ENCODE measurements at places on chromosomes 13 and 19.

DNA sequence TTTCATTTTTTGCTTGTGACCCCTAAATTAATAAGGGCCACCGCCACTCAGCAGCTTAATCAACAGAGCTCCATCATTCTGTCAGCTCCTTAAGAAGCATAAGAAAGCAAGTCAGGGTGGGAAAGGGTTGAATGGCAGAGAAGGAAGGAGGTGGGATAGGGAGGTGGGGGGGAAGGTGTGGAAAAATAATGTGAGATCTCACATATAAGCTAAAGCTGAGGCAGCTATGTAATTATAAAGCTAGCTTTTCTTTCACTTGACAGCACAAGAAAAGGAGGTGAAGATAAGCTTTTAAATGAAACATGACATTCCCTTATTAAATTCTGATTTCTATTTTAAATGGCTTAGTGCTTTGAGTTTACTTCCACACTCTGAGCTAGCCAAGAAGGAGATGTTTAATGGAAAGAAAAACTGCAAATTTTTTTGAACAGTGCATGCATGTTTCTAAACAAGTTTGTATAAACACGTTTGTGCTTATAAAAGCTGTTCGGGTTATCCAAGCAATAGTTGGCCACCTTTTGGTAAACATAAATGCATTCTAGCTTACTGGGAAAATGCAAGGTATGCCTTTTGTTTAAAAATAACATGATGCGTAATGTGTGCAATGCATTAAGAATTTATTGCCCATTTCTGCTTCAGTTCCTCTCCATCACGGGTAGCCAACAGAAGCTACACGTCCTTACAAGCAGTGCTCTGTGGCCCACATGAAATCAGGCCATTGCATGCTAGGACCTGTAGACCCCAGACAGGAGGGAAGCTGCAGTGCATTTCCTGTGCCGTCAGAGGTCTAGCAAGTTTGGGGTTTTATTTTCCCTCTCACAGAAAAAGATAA is 96.2 kb downstream of the LHFPL6 start:
- no peak for DNase-seq

DNA sequence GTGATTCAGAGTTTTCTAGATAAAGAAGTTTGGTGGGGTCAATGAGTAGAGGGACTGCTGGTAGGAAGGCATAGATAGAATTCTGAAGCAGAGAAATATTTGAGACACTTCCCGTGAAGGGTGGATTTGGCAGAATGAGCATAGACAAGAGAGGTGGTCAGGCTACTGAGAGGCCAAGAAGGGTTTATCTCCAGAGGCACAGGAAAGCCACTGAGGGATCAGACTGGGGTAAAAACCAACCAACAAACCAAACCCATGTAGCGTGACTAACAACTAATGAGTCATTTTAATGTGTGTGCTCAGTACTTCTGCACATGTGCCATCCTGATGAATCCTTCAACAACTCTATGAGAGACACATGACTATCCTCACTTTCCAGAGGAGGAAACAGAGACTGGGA is 60.0 kb upstream of the SERP2 start:
- DNase-seq: no peak

- no peak for DNase-seq
These were observed 316.2 kb downstream of the ENOX1 start for GRCh38 chr13:43470610-43471009.

GRCh38 chr19:55620410-55621204 is 3.8 kb downstream of the ZNF784 start:
- DNase-seq: no peak

GRCh38 chr19:2495130-2495641 is 19.3 kb downstream of the GADD45B start:
- no peak for DNase-seq

- peak; percentile 49 for DNase-seq
These were observed 822 bp upstream of the ZNF274 start for GRCh38 chr19:58181902-58182576.

DNA sequence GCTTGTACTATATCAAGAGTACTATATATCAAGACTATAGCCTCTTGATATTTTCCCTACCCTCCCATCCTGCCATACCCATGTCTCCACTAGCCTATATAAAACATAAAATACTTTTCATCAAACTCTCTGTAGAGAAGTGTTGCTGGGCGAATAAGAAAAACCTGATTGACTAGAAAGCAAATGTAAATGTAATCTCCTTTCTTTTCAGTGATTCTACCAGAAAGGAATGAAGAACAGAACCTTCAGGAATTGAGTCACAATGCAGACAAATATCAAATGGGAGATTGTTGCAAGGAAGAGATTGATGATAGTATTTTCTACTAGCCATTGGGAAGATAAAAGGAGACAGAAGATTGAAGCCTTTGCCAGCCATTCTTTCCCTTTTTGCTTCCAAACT is 89.2 kb downstream of the KCNRG start:
- no peak for DNase-seq

DNA sequence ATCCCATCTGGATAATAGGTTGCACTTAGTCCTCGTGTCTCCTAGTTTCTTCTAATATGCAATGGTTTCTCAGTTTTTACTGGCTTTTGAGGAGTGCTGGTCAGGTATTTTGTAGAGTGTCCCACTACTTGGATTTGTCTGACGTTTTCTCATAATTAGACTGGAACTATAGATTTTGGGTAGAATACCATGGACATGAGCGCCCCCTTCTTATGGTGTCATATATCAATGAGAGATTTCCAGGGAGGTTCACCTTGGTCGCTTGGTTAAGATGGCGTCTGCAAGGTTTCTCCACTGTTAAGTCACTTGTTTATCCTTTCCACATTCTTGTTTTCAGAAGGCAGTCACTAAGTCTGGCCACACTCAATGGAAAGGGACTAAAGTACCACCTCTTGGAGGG is 6.7 kb downstream of the SOHLH2 start:
- DNase-seq: no peak

GRCh38 chr13:60945396-60945795 is 470.3 kb downstream of the PCDH20 start:
- DNase-seq: no peak

GRCh38 chr19:30144242-30144758 is 202.3 kb downstream of the URI1 start:
- no peak for DNase-seq

- no peak for DNase-seq
These were observed 31.4 kb downstream of the FBN3 start for GRCh38 chr19:8117991-8118390.

- peak; percentile 77 for DNase-seq
These were observed 690 bp downstream of the KMT2B start for GRCh38 chr19:35718345-35719041.

DNA sequence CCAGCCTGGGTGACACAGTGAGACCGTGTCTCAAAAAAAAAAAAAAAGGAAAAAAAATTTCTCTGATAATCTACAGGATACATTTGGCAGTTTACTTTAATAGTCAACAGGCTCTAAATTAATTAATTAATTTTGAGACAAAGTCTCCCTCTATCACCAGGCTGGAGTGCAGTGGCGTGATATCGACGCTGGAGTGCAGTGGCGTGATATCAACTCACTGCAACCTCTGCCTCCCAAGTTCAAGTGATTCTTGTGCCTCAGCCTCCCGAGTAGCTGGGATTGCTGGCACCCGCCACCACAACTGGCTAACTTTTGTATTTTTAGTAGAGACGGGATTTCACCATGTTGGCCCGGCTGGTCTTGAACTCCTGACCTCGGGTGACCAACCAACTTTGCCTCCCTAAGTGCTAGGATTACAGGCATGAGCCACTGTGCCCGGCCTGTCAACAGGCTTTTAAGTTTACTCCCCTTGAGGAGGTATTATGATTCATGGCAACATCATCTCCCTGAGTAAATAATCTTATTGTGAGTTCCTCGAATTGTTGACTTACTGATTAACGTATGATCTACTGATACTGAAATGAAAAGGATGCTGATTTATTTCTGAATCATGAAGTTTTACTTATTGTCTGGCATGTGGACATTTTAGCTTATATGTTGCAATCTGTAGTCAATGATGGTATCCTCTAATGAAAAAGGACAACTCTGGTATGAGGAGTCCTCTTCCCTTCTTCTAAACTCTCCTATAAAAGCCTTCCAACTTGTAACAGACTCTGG is 21.3 kb upstream of the MTRF1 start:
- DNase-seq: no peak

GRCh38 chr19:29006057-29006735 is 206.8 kb downstream of the UQCRFS1 start:
- DNase-seq: no peak

DNA sequence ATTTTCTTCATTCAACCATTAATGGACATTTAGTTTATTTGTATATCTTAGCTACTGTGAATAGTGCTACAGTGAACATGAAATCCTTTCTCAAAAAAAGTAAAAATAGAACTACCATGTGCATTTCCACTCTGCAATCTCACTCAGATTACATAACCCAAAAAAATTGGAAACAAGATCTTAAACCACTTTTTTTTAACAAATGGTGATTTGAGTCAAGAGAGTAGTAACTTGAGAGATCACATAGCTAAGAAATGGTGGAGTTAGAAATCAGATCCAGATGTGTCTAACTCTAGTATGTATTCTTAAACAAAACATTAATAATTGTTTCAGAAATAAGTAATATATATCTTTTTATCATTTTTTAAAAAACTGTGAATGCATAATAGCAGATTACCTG is 318.3 kb upstream of the SGCG start:
- DNase-seq: no peak

- DNase-seq: no peak
These were observed 9.2 kb upstream of the DNAJC15 start for GRCh38 chr13:43014162-43014561.

DNA sequence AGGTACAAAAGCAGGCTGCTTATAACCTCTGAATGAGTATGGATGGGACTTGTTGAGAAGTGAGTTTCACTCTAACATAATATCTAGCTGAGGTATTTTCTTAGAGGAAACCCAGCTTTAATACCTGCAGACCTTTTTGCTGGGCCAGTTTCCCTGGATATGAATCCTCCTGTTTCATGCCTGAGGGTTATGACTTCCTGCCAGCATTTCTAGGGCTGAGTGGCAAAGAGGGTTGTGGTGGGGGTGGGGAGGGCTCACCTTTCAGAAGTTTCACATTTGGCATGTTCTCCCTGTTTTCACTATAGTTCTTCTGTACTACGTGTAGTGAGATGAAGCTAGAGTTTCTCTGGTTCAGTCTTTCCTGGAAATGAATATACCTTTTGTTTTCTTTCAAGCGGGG is 73.7 kb downstream of the LACC1 start:
- DNase-seq: no peak

DNA sequence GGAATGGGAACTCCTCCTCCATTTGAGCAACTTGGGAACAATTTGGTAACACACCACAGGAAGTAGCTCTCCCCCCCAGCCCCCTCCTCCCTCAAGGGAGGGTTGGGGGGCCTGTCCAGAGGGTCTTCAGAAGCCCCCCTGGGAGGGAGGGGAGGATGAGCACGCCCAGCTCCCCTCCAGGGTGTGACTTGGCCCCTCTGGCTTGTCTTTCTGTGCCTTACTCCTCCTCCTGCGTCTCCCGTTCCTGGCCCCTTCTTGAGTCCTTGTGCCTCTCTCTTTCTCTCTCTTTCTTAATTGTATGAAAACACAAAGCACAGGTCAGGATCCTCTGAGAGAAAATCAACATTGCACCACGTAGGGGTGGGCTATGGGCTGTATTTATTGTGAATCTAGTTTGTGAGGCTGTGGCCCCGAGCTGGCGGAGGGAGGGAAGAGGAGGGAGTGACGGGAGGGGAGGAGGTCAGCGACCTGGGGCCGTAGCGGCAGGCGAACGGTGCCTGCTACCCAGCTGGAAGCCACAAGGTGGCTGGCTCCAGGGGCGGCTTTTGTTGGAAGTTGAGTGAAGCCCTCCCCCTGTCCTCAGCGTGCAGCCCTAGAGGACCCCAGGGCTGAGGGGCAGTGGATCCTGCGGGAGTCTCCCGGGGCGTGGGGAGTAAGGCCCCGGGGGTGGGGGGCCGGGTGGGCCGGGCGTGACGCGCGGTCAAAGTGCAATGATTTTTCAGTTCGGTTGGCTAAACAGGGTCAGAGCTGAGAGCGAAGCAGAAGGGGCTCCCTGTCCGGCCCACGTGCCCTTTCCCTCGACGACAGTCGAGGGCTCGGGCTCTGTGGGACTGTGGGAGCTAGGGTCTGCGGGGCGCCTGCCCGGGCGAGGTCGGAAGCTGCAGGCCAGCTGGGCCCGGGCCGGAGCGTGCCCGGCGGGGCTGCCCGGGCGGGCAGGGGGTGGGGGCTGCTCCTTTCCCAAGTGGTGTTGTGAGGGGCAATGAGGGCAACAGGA is 6.4 kb downstream of the LYL1 start:
- no peak for DNase-seq

GRCh38 chr19:40609561-40610395 is 8.6 kb downstream of the LTBP4 start:
- peak; percentile 95 for DNase-seq

- no peak for DNase-seq
These were observed 25.5 kb downstream of the FOXO1 start for GRCh38 chr13:40640845-40641458.

DNA sequence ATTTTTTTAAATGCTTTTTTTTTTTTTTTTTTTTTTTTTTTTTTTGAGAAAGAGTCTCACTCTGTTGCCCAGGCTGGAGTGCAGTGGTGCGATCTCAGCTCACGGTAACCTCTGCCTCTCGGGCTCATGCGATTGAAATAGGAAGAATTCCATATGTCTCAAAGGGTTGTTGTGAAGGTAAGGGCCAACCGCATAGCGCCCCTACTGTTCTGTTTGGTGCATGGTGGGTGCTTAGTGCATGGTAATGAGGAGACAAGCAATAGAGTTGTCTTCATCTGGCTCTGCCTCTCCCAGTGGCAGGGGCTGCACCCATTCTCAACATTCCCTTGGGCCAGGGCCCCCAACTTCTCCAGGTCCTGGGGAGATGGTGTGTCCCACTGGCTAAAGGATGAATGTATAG is 68.7 kb downstream of the RASL11A start:
- peak; percentile 38 for DNase-seq

- no peak for DNase-seq
These were observed 12.1 kb upstream of the IL4I1 start for GRCh38 chr19:49908480-49909420.

- DNase-seq: no peak
These were observed 356.8 kb downstream of the RFC3 start for GRCh38 chr13:34174671-34175145.

- peak; percentile 92 for DNase-seq
These were observed at the start of gene MBOAT7 for GRCh38 chr19:54189145-54189734. MBOAT7 (minus strand) TSS chr19:54189580; CDS start chr19:54188508, 1,072 bp downstream.

- DNase-seq: no peak
These were observed 67.2 kb upstream of the FNDC3A start for GRCh38 chr13:48908381-48909055.

DNA sequence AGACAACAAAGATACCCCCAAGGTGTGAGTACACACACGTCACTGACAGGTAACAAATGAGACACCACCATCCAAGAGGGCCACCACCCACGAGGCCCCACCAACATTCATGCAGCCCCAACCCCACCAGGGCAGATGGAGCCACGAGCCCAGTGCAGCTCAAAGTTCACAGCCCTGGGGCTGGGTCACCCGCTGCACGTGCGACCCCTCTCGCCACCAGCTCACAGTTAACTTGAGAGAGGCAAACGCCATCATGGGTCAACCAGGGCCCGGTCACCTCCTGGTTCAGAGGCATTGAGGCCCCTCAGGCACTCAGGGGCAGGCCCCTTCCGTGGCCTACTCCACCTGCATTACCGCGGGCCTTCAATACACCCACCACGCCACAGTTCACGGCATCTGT is 49.8 kb downstream of the EPS15L1 start:
- DNase-seq: no peak
